Esophagus mucosa (tissue), 1 donor: ENCODE measurements at places on chromosomes 1 and 21.

DNA sequence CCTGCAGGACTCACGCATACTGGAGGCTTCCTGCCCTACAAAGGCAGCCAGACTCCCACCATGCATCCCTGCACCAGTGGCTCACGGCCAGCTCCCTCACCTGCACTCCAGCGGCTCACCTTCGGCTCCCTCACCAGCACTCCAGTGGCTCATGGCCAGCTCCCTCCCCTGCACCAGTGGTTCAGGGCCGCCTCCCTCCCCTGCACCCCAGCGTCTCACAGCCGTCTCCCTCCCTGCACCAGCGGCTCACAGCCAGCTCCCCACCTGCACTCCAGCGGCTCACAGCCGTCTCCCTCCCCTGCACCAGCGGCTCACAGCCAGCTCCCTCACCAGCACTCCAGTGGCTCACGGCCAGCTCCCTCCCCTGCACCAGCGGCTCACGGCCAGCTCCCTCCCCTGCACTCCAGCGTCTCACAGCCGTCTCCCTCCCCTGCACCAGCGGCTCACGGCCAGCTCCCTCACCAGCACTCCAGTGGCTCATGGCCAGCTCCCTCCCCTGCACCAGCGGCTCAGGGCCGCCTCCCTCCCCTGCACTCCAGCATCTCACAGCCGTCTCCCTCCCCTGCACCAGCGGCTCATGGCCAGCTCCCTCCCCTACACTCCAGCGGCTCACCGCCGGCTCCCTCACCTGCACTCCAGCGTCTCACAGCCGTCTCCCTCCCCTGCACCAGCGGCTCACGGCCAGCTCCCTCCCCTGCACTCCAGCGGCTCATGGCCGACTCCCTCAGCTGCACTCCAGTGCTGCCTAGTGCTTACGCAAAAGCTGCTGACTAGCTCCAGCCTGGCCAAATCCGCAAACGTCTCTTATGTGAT is 324.5 kb downstream of the NPHP4 start:
- no peak for ATAC-seq

- no peak for ATAC-seq
These were observed 28.5 kb upstream of the HYI start for GRCh38 chr1:43482215-43482614.

DNA sequence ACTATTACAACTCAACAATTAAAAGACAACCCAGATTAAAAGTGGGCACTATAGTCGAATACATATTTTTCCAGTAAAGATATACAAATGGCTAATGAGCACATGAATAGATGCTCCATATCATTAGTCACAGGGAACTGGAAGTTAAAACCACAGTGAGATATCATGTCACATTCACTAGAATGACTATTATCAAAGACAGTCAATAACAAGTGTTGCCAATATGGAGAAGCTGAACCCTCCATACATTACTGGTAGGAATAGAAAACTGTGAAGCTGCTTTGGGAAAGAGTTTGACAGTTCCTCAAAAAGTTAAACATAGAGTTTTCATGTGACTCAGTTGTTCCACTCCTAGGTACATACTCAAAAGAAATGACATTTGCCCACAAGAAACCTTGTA is 30.6 kb upstream of the MRPS6 start:
- ATAC-seq, result no peak

DNA sequence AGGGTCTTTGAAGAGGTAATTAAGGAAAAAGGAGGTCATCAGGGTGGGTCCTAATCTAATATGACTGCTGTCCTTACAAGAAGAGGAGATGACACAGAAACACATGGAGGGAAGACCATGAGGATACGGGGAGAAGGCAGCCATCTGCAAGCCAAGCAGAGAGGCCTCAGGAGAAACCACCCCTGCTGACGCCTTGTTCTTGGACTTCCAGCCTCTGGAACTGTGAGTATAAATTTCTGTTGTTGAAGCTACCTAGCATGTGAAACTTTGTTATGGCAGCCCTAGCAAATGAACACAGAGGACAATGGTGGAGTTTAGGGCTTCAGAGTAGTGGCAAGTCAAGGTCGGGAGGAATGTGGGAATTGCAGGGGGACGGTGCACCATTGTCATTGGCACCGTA is 36.7 kb upstream of the FAM89A start:
- no peak for ATAC-seq

DNA sequence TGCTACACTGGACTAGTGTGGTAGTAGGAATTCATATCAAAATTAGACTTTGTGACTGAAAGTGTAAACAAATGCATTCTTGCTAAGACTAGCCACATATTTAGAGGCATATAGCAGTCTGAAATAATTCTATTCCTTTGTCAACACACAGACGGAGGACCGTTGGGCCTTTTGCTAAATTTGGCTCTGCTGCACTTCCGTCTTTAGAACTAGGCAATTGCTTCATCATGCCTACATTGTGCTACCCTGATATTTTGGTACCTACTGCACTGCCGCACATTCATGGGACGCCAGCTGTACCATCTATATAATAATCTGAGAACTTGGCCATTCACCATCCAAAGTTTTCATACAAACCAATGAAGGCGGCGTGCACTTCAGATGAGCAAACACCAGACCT is 346.8 kb downstream of the KIF26B start:
- no peak for ATAC-seq

- ATAC-seq, result peak; percentile 98
These were observed 54.3 kb upstream of the RAB3GAP2 start for GRCh38 chr1:220326578-220326977.

DNA sequence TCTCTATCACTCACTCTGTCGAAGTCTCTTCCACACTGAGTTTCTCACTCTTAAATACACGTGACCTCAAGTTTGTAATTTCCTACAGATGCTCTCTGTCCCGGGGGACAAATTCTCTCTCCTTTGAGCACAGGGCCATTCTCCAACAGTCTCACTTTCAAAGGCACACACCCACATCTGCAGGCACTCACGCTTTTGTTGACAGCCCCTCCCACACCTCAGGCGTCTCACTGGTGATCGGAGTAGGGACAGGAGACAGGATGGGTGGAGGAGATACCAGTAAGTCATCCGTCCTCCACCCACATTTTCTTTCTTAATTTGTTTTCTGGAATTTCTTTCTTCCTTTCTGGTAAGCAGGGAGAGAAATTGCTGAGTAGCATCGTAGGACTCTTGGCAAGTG is 40.6 kb upstream of the GREM2 start:
- ATAC-seq, result no peak

DNA sequence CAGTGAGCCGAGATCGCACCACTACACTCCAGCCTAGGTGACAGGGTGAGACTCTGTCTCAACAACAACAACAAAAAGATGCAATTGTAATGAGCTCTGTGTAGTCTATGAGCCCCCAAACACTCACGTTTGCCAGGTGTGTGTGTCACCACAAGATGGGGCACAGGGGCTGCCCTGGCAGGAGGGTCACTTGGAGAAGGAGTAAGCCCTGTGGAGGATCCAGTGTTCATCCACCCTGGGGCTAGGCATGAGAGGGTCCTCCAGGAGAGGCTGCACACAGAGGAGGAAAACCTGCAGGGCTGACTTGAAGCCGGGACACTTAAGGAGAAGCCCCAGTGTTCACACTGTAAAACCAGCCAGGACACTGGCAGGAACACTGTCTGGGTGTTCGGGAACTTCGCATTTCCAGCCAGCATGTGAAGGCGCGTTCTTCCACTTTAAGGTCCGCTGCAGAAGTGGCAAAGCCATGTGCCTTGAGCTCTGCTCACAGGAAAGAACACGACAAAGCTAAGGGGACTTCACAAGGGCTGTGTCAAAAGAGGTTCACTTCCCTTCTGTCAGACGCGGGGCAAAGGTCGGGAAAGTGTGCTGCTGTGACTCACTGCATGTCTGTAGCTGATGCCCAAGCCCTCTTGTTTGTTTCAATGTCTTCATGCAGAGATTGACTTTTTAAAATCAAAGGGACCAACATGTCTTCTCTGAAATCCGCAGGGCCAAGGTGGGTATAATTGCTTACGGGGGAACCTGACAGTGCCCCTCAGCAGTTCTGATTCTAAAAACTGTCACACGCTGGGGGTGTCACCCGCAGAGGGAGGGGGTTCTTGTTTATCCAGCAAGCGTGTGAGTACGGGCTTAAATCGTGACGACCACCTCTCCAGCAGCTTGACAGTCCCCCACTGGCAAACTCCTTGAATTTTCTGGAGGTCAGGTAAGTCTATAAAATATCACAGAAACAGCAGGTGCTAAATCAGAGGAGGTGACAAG is 102.8 kb downstream of the RIPK4 start:
- ATAC-seq, result peak; percentile 31

DNA sequence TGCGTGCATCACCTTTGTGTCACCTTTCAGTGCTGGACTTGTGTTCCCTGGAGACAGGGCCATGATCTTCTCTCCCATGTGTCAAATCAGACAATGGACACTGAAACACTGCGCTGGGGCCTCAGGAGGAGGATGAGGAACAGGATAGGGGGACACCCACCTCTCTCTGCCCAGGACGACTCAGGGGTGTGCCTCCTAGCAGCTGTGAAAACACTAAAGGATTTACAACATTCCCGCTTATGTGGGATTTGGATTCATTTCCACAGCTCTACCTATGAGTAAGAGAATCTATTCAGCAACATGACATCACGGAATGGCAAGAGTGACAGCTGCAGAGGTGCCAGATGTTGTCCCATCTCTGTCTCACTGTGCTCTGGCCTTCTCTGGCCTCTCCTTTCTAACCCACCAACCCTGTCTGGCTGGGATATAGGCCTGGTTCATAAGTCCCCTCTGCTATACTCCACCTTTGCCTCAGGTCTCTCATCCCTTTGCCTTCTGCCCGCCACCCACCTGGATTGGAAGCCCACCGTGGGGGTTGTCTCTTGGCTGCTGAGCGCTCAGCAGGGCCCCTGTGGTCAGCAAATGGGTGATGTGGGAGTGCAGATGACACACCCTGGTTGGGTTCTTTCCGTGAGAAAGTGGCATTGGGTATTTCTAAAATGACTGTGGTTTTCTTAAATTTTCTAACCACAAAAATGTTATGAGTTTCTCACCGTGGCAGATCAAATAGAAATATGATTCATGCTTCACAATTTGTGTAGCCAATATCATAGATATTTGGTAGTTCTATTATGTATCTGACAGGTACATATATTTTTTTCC is 47.1 kb upstream of the TLR5 start:
- peak; percentile 45 for ATAC-seq
